ENCODE measurements at places on chromosomes 4 and X.
A peak's percentile ranks its signal among the peaks of the same experiment; 100 is the strongest.

- DNase-seq: no peak
Observed at GRCh38 chr4:124710015-124710741, 2.4 kb downstream of the ANKRD50 start.

GRCh38 chrX:130896026-130896425 is 7.0 kb downstream of the ENOX2 start:
- no peak for DNase-seq

DNA sequence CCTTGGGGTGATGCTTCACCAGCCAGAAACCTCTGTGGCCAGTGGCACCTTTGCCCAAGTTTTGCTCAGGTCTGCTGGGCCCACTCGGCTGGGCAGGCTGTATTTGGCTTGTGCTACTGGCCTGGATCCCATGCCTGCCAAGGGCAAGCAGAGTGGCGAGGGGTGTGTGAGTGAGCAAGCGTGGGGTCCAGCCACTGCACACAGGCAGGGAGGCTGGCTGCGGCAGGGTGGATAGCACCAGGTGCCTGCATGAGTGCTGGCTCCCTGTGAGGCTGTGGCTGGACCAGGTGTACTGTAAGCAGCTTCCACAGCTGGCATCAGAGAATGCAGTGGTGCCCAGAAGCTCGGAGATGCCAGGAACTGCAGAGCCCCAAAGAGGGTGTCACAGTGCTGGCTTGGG is 478.5 kb downstream of the STPG2 start:
- DNase-seq: no peak

- no peak for DNase-seq
Observed at GRCh38 chr4:163665521-163666331, 171.2 kb downstream of the TMA16 start.

GRCh38 chr4:22824091-22824490 is 131.4 kb downstream of the GBA3 start:
- DNase-seq: no peak

GRCh38 chr4:53557669-53558064 is 33.6 kb downstream of the LNX1 start:
- DNase-seq: no peak

GRCh38 chr4:79467246-79467932 is 59.4 kb upstream of the GK2 start:
- DNase-seq: no peak

- DNase-seq: no peak
Observed at GRCh38 chr4:3658530-3658913, 107.7 kb upstream of the ADRA2C start.

DNA sequence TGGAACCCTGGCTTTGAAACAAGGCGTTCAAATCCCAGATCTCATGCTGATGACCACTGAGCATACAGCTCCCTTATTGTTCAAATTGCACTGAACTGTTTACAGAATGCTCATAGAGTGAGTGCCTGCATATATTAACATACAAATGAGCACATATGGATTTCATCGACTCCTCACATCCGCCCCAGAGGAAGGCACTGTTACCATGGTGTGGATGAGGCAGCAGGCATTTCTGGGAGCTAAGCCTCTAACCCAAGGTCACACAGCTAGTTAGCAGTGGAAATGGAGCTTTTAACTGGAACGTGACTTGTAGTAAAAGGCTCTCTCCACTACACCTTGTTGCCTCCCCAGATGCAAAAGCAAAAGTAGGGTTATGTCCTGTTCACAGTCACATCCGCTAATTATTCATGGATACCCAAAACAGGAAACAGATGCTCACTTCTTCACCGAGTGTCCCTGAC is 289.7 kb downstream of the STK32B start:
- DNase-seq: no peak

- peak; percentile 60 for DNase-seq
Observed at GRCh38 chr4:2832309-2832980, 11.2 kb upstream of the ADD1 start.

DNA sequence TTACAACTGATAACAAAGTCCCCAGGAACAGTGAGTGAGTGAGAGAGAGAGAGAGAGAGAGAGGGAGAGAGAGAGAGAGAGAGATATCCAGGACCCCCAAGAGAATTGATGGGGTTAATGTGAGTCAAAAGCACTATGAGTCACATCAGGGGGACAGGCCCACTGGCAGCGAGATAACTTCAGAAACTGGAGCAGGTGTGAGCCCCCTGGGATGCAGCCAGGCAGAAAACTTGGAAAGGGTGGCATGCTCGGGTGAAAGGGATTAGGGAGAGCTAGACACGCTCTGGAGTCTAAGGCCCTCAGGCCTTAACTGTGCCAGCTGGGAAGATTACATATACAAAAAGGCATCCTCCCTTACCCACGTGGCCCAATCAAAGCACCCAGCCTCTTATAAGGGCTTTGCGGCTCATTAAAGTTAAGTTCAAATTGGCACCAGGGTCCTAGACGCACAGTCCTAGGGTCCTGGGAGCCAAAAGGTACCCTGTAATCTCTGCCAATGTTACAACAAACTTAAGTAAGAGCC is 841 bp downstream of the ACOT9 start:
- no peak for DNase-seq

DNA sequence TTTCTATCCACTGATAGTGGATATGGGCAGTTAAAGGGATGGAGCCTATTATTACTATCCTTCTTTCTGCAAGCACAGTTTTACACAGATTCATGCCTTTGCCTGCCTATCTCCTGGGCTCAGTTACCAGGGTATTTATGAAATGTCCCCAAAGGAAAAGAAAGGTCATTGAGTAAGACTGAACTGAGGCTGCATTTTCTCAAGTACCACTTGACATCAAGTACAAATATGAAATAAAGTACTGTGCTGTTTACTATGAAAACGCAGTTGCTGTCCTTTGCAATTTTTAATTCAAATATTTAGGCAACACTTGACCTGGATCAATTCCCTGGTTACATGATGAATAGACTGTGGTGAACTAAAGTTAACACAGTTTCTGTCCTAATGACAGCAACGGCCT is 23.5 kb upstream of the SPANXN4 start:
- no peak for DNase-seq

- no peak for DNase-seq
Observed at GRCh38 chrX:14926471-14926870, 53.2 kb downstream of the MOSPD2 start.

GRCh38 chrX:84715315-84715714 is 213.1 kb upstream of the HDX start:
- no peak for DNase-seq

- no peak for DNase-seq
Observed at GRCh38 chr4:67101612-67102011, 443.7 kb downstream of the CENPC start.

DNA sequence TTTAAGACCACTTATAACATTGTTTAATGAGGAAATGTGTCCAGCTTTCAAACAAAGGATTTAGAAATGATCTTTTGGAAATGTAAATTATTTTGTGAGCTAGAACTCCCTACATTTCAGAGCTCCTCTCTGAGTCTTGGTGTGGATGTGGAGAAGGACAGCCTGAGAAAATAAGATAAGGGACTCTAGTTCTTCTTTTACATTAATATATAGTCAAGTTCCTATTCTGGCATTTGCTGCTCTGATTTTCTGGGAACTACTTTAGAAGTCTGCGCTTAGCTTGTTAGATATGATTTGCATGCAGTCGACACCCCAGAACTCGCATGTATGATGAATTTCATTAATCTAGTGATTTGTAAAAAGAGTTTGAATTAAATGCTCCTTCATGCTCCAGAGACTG is 45.5 kb downstream of the TSPAN7 start:
- no peak for DNase-seq

- no peak for DNase-seq
Observed at GRCh38 chr4:48162162-48162561, 28.1 kb upstream of the TXK start.

DNA sequence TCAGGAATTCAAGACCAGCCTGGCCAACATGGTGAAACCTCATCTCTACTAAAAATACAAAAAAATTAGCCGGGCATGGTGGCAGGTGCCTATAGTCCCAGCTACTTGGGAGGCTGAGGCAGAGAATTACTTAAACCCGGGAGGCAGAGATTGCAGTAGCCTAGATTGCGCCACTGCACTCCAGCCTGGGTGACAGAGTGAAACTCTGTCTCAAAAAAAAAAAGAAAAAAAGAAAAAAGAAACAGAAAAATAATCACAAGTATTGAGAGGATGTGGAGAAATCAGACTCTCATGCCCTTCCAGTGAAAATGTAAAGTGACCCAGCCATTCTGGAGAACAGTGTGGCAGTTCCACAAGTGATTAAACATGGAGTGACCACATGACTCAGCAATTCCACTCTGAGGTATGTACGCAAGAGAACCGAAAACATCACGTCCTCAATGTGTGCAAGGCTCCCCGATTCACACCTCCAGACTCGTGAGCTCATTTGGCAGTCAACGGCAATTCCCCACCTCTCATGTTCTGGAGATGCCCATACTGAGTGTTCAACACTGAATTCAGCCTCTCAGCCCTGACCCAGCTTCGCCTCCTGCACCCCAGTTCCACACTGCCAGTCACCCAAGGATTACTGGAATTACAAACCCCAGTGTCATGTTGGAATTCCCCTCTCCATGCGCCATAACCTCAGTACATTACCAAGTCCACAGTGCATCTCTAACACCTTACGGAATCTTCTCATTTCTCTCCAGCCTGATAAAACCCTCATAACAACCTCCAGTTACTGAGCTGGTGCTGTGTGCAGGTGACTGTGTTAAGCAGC is 21.1 kb downstream of the ACOX3 start:
- peak; percentile 13 for DNase-seq

- DNase-seq: no peak
Observed at GRCh38 chr4:128830906-128831503, 21.5 kb downstream of the JADE1 start.

- no peak for DNase-seq
Observed at GRCh38 chr4:110532901-110533589, 57.1 kb downstream of the ENPEP start.

DNA sequence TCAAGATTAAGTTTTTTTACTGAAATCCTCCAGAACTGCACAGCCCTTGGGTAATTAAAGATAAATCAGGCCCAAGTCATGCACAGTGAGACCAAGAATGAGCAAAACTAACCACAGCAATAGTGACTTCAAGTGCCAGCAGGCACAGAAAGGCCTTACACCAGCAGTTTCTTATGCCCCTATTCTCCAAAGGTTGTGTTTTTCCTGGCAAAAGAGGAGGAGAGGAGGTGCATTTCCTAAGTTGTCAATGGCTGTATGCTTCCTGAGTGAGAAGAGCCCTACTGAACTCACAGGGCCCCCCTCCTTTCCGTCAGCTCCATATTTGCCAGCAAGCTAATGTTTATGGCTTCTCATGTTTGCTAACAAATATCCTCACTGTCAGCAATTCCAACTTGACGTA is 418.7 kb upstream of the INTU start:
- no peak for DNase-seq

- DNase-seq: no peak
Observed at GRCh38 chr4:145298885-145299284, 118.5 kb upstream of the OTUD4 start.

- no peak for DNase-seq
Observed at GRCh38 chr4:147303174-147303872, 177.6 kb upstream of the EDNRA start.

- DNase-seq: peak; percentile 70
Observed at GRCh38 chr4:102614801-102615200, 113.6 kb downstream of the NFKB1 start.

DNA sequence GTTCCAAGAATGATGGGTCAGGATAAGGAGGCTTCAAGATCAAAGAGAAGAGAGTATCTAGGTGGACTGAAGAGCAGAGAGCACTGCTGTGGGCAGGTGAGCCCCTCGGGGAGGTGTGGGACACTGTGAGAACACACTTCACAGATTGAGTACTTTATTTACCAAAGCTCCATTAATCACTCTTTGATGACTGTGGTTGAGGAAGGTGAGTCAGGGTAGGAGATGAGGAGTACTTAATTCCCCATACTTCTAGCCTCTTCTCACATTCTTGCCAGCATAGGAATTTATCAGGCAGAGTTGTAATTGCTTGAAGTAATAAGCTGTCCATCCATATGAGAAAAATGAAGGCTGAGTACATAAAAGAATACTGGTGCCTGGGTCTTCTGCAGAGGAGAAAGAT is 375.3 kb downstream of the PCDH10 start:
- DNase-seq: no peak

DNA sequence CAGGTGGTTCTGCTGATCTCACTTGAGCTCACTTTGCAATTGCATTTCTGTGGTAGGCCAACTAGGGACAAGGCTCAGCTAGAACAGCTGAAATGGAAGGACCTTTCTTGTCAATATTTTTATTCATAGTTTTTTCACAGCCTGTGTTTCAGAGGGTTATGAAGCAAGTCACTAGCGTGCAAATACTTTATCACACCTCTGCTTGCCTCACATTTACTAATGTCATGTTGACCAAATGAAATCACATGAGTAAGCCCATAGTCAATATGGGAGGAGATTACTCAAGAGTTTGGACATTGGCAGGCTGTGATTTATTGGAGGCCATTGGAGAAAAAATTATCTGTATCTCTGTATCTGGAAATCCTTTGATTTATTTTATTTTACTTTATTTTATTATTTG is 628.3 kb upstream of the EPHA5 start:
- DNase-seq: no peak

- DNase-seq: no peak
Observed at GRCh38 chrX:7444967-7445366, 297.0 kb upstream of the PUDP start.

GRCh38 chrX:78527263-78527662 is 131.9 kb downstream of the RTL3 start:
- no peak for DNase-seq

DNA sequence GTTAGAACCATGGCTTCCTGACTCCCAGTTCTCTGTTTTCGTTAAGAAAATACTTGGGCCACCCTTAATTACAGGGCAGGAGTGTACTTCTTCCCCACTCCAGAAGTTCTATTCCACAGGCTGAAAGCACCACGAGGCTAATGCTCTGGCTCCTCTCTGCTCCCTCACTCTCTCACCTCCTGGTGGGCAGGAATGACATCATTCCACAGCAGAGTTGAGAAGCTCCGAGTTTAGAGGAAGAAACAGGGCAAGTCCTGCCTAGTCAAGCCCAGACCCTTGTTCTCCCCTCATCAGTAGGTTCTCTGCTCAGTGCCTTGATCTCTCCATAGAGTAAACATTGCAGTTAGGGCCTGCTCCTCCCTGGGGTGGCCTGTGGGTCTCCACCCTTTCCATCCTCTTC is 343.8 kb upstream of the CLNK start:
- no peak for DNase-seq

GRCh38 chrX:153776611-153777045 is 4.2 kb upstream of the SRPK3 start:
- no peak for DNase-seq

GRCh38 chr4:148025981-148026380 is 294.1 kb downstream of the ARHGAP10 start:
- no peak for DNase-seq

DNA sequence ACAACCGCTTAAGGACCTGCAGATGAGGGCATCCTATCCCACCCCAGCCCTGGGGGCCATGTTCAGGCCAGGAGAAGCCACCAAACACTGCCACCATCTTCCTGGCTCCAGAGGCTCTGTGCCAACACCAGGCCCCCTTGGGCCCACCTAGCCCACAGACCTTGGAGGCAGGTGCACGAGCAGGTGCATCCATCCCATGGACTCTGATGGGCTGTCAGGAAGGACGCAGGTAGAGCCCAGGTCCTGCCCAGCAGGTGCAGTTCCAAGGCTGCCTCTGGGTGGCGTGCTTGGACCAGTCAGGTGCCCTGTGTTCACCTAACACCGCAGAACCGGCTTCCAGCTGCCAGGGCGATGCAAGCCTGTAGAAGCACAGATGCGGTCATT is 22.8 kb upstream of the PDE6B start:
- DNase-seq: peak; percentile 24

GRCh38 chr4:173288296-173288695 is 45.9 kb downstream of the HMGB2 start:
- peak; percentile 70 for DNase-seq

All from CD4-positive, alpha-beta T cell treated with Interferon alpha-2 for 1 hour (primary cell).